ENCODE measurements at places on chromosomes 7 and 10. TPM values are rescaled to one million over a fixed set of nuclear protein-coding genes. Genes with fewer than 3 reads are reported as not detected.

Gene CHST3
- total RNA-seq: not detected

Gene SUN3
- not detected for total RNA-seq

Gene MACROH2A2
- 0.78 TPM for total RNA-seq

DNA sequence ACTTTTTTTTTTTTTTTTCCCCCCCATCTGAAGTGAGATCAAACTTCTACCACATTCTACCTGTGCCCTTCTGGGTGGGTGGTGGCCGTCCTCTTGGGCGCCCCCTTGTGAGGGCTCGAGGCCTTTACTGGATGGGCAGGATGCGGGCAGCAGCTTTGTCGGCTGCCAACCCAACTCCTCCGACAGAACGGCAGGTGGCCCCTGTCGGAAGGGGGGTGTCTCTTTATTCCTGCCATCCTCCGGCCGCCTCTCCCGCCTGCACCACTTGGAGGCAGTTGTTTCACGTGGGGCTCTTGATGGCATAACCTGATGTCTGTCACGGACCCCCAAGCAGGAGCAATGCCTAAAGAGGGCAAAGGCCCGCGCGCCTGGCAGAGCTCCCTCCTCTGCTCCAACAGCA is 31.0 kb downstream of the AMZ1 start:
- H3K36me3 ChIP-seq: no peaks in the 10 kb centered on the region
- peaks cover 62% of the 10 kb centered on the region for H3K4me1 ChIP-seq
- DNase-seq: peak; percentile 60
- no peak overlapping the region for H3K27ac ChIP-seq

GRCh38 chr10:110617425-110618229 is 26.5 kb upstream of the RBM20 start:
- no peaks in the 10 kb centered on the region for H3K27me3 ChIP-seq
- no peaks in the 10 kb centered on the region for H3K36me3 ChIP-seq
- no peak overlapping the region for H3K4me3 ChIP-seq
- H3K27ac ChIP-seq: no peak overlapping the region
- no peak for DNase-seq

DNA sequence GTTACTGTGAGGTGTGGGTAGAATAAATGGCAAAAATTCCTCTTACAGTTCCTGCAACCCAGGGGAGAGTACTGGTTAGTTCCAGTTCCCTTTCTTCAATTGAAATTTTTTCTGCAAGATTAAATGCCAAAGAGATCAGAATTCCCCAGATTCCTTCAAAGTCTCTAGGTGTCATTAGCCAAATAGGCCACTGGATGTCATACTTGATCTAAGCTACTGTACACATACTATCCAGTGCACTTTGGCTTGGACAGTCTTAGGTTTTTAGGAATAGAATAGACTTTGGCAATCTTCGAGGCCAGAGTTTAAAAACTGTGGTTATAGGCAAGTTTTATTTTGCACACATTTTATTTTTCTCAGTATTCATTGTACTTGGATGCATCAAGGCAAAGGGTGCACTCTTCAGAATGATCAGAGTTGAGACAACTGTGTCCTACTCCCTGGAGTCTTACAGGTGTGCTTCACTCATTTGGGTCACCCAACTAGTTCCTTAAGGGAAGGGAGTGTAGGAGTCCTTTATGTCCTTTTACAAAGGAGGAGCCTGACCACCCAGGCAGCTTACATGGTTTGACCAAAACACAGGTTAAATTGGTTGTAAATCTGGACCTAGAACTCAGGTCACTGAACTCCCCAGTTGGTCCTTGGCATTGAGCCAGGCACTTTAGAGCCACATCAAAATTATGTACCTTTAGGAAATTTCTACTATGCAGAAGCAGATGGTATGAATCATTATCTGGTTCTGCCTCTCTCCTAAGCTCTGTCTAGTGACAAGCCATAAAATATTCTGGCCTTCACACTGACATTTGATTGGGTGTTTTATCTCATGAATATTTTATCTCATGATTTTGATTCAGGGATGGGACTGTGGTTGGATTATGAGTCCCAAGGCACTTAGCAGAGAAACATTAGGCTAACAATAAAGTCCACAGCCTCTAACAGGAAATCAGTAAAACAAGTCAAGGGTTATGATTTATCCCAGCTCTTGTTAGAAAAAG is 49.5 kb downstream of the ASAH2B start:
- no peak for DNase-seq
- no peak overlapping the region for H3K27ac ChIP-seq
- H3K36me3 ChIP-seq: no peaks in the 10 kb centered on the region
- no peaks in the 10 kb centered on the region for H3K4me1 ChIP-seq
- no peak overlapping the region for H3K4me3 ChIP-seq

- H3K27ac ChIP-seq: peak within 1 kb of the TSS; percentile 98
- H3K36me3 ChIP-seq: peaks cover 2% of the 10 kb centered on the region
- peak; percentile 93 for DNase-seq
- H3K27me3 ChIP-seq: no peaks in the 10 kb centered on the region
- H3K4me3 ChIP-seq: peak within 1 kb of the TSS; percentile 86
These were observed at the start of gene SHOC2 for GRCh38 chr10:110919349-110919931. SHOC2 (plus strand) TSS chr10:110919604; CDS start chr10:110964359, 44,755 bp downstream.

DNA sequence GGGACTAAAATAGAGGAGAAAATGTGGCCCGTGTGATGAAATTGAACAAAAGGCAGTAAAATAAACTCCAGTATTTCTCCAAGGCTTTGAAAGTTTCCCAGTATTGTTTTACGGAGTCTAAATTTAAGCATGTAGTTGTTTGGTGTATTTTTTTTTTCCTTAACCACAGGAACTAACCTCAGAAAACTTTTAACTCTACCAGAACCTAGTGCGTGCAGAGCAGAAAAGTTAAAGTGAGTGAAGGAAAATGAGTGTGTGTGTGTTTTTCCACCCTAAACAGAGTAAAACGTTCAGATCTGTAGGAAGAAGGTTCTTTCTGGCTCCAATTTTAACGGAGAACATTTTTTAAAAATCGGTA is 812 bp downstream of the PROSER2 start:
- peaks cover 7% of the 10 kb centered on the region for H3K27me3 ChIP-seq
- no peaks in the 10 kb centered on the region for H3K36me3 ChIP-seq
- no peak for DNase-seq
- H3K27ac ChIP-seq: no peak overlapping the region
- H3K4me3 ChIP-seq: peak overlapping the region; percentile 33

- H3K4me1 ChIP-seq: no peaks in the 10 kb centered on the region
- no peak overlapping the region for H3K4me3 ChIP-seq
- no peak overlapping the region for H3K27ac ChIP-seq
- no peaks in the 10 kb centered on the region for H3K36me3 ChIP-seq
- no peaks in the 10 kb centered on the region for H3K27me3 ChIP-seq
These were observed 114.8 kb downstream of the SPAG6 start for GRCh38 chr10:22460101-22460500.

DNA sequence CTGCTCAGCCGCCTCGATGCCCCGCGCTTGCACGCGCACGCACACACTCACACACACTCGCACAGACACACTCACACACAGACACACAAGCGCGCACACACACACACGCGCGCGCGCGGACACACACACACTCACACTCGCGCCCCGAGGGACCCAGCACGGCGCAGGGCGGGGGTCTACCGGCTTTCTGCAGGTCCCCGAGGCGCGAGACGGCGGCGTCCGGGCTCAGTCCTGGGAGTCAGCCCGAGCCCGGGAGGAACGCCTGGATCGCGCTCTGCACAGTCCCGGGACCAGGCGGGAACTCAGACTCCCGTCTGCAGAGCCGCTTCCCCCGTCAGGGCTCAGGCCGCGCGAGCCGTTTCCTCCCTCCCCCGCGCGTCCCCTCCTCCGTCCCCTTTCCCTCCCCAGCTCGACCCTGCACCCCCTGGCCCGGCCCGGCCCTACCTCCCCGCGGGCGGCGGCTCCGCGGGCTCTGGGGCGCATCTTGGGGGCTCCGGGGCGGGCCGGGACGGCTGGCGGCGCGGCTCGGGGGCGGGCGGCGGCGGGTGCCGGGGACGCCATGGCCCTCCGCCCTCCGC is 464 bp downstream of the DENND2A start:
- H3K27me3 ChIP-seq: peaks cover 42% of the 10 kb centered on the region
- H3K4me3 ChIP-seq: peak overlapping the region; percentile 10
- no peak for DNase-seq
- no peaks in the 10 kb centered on the region for H3K36me3 ChIP-seq

GRCh38 chr7:21371360-21371759 is 56.5 kb upstream of the SP4 start:
- DNase-seq: no peak
- no peaks in the 10 kb centered on the region for H3K4me1 ChIP-seq

DNA sequence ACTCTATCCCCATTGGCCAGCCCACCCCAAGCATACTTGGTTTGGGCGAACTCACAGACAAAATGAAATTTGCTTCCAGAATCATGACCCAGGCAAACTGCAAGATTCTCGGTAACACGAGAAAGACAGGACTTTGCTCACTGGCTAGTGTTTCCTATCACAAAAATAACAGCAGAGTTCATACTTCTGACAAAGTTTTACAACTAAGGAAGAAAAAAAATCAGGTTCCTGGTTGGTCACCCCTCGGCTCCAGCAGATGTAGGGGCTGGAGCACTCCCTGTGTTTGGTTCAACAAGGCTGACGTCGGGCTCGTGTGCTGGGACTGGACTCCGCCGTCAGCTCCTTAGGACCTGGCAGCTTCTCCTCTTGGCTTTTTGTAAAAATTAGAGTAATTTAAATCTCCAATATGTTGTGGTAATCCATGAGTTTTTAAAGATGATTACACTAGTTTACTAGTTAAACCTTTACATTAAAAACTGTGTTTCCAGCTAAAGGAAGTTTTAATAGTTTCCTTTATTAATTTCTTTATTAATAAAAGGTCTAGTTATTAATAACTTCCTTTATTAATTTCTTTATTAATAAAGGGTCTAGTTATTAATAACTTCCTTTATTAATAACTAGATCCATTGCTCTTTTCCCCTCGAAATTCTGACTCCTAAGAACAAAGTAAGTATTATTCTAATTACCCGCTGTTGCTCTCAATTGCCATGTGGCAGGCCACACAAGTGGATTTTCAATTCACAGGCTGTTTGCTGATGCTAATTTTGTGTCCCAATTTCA is 115.6 kb upstream of the RNF32 start:
- no peak overlapping the region for H3K4me3 ChIP-seq
- no peak overlapping the region for H3K27ac ChIP-seq
- H3K27me3 ChIP-seq: no peaks in the 10 kb centered on the region
- H3K4me1 ChIP-seq: no peaks in the 10 kb centered on the region
- H3K36me3 ChIP-seq: no peaks in the 10 kb centered on the region

- H3K36me3 ChIP-seq: no peaks in the 10 kb centered on the region
- no peak overlapping the region for H3K27ac ChIP-seq
- no peaks in the 10 kb centered on the region for H3K4me1 ChIP-seq
- no peak overlapping the region for H3K4me3 ChIP-seq
- DNase-seq: no peak
These were observed 81.8 kb downstream of the ZWINT start for GRCh38 chr10:56279270-56279669.

DNA sequence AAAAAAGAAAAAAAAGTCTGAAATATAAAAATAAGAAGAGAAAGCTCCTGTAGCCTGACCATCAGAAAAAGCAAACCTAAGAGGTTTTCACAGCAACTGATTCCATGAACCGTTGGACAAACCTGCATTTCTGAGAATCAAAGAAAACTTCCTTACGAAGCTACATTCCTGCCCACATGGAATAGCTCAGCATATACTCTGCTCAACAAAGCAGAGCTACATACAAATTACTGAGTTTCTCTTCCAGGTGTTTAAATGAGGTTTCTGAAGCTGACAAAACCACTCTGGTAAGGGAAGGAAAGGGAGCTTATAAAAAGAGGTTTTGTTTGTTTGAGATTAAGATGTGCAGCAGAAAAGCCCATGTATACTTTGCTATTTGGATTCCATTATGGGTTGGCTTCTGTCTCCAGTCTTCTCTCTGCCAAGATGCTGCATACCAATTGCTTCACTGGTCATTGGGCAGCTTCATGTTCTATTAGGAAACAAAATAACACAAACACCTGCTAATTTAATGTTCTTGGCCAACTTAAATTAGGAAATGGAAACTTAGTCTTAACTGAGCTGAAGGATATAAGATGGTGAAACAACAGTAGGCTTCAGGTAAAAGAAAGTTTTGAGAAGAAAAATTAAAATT is 314.1 kb downstream of the LRRTM3 start:
- no peaks in the 10 kb centered on the region for H3K4me1 ChIP-seq
- no peak for DNase-seq
- no peaks in the 10 kb centered on the region for H3K36me3 ChIP-seq
- H3K4me3 ChIP-seq: no peak overlapping the region
- no peaks in the 10 kb centered on the region for H3K27me3 ChIP-seq

DNA sequence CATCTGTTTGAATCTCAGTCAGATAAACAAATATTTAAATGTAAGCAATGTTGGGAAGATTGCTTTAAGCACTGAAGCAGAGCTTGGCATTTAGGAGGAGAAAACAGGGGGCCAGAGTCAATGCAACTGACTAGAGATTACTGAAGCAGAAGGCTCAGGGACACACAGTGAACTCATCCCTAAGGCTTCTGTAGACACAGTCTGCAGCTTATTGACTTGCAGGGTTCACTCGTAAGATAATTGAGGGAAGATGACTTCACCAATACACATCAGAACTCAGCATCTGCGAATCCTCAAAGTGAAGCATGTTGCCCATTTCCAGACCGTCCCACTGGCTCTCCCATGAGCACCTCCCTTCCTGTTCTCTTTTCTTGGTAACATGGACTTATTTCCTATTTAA is 363.4 kb upstream of the PFKP start:
- H3K36me3 ChIP-seq: no peaks in the 10 kb centered on the region
- DNase-seq: no peak
- no peak overlapping the region for H3K4me3 ChIP-seq
- H3K27ac ChIP-seq: no peak overlapping the region
- H3K4me1 ChIP-seq: no peaks in the 10 kb centered on the region

DNA sequence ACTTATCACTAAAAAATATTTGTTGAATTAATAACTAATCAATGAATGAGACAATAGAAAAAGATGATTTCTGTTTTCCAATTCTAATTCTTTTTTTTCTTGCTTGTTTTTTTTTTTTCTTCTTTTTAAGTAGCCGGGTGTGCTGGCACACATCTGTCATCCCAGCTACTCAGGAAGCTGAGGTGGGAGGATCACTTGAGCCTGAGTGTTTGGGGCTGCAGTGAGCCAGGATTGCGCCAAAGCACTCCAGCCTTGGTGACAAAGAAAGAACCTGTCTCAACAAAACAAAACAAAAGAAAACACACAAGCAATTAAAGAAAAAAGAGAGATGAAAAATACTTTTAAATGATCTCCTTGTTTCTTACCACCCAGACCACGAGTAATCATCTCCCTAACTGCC is 1109.3 kb downstream of the REEP3 start:
- no peak overlapping the region for H3K27ac ChIP-seq
- no peak overlapping the region for H3K4me3 ChIP-seq
- H3K4me1 ChIP-seq: no peaks in the 10 kb centered on the region

Measured in natural killer cell (primary cell).